ENCODE measurements at places on chromosomes 1 and 21. TPM values are rescaled to one million over a fixed set of nuclear protein-coding genes. Genes with fewer than 3 reads are reported as not detected.

CTSE gene
- not detected for total RNA-seq

GRCh38 chr21:35222021-35222420, 172.9 kb upstream of the RUNX1 start:
- H3K4me1 ChIP-seq: peaks cover 76% of the 10 kb centered on the region
- no peaks in the 10 kb centered on the region for H3K27me3 ChIP-seq
- H3K36me3 ChIP-seq: peaks cover 2% of the 10 kb centered on the region
- H3K4me3 ChIP-seq: peak overlapping the region; percentile 53
- no peak for DNase-seq

CLCA2 gene
- total RNA-seq: not detected

DNA sequence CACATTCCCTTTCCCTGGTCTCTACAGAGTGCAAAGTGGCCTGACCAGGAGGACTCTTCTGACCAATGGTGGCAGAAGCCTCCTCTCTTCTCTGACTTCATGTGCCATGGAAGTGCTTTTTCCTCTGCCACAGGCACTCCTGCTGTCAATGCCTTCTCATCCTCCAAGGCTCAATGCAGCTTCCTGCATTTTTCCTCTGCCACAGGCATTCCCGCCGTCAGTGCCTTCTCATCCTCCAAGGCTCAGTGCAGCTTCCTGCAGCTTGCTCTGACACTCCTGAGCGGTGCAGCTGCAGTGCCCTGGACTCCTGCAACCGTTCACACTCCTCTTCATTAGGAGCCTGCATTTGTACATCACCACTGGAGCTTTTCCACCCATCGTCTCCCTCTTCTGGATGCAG, 4.7 kb upstream of the ADARB1 start:
- H3K4me1 ChIP-seq: peaks cover 7% of the 10 kb centered on the region
- H3K4me3 ChIP-seq: no peak overlapping the region
- no peak overlapping the region for H3K27ac ChIP-seq
- H3K36me3 ChIP-seq: no peaks in the 10 kb centered on the region
- H3K27me3 ChIP-seq: no peaks in the 10 kb centered on the region

TRNP1 gene
- total RNA-seq: 0.96 TPM

DNA sequence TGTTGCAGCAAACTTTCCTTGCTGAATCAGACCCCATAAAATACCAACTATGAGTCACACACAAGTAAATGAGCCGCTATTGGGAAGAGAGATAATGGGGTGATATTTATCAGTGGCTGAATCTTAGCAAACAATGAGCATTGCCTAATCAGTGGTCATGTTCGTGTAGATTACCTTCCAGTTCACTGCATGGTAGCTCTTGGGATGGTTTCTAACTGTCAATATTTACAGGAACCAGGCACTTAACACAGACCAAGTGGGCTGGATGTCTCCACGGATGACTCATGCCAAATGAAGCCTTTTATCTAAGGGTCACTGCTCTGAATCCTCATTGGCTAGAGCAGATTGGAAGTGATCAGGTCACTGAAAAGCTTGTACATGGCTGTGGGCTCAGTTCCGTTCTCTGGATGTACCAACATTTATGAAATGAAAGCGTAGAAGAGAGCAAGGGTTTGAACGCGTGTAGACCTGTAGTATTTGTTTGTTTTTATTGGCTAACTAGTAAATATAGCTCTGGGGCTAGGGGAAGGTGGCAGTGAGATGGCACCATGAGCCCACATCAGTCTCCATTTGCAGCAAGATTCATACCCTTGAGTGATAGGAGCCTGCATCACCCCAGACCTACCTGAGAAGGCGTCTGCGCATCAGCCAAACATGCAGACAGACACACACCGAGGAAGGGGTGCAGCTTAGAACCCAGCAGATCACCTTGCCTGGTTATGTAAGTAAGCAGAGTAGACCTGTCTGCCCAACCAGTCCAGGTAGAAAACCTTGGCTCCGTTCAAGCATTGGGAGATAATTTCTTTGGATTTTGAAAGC, 153.3 kb downstream of the TOMM20 start:
- DNase-seq: no peak
- H3K27me3 ChIP-seq: no peaks in the 10 kb centered on the region
- peaks cover 99% of the 10 kb centered on the region for H3K4me1 ChIP-seq
- peak overlapping the region; percentile 14 for H3K4me3 ChIP-seq
- peaks cover 12% of the 10 kb centered on the region for H3K36me3 ChIP-seq

ATAD3C gene
- 3.7 TPM for total RNA-seq

DNA sequence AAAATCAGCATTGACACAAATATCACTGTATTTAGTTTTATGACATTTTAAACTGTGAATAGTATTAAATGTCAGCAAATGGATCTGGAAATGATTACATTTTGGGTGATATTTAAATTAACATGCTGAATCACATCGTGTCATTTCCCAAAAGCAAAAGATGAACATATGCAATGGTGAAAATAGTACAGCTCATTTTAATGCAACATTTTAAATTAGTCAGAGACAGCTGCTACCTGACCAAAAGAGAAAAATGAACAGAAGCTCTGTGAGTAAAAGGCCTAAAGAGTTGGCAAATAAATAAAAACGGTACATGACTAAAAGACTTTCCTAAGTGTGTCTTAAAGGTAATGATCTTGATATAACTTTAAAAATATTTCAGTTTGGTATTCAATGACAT, 86.0 kb upstream of the GNG4 start:
- no peak for DNase-seq
- no peaks in the 10 kb centered on the region for H3K4me1 ChIP-seq
- H3K27ac ChIP-seq: no peak overlapping the region
- H3K4me3 ChIP-seq: no peak overlapping the region
- no peaks in the 10 kb centered on the region for H3K27me3 ChIP-seq
- peaks cover 4% of the 10 kb centered on the region for H3K36me3 ChIP-seq

GRCh38 chr21:14080040-14080763, 130.6 kb downstream of the LIPI start:
- H3K36me3 ChIP-seq: peaks cover 2% of the 10 kb centered on the region
- H3K27ac ChIP-seq: no peak overlapping the region
- H3K27me3 ChIP-seq: no peaks in the 10 kb centered on the region
- peaks cover 18% of the 10 kb centered on the region for H3K4me1 ChIP-seq
- no peak overlapping the region for H3K4me3 ChIP-seq

DNA sequence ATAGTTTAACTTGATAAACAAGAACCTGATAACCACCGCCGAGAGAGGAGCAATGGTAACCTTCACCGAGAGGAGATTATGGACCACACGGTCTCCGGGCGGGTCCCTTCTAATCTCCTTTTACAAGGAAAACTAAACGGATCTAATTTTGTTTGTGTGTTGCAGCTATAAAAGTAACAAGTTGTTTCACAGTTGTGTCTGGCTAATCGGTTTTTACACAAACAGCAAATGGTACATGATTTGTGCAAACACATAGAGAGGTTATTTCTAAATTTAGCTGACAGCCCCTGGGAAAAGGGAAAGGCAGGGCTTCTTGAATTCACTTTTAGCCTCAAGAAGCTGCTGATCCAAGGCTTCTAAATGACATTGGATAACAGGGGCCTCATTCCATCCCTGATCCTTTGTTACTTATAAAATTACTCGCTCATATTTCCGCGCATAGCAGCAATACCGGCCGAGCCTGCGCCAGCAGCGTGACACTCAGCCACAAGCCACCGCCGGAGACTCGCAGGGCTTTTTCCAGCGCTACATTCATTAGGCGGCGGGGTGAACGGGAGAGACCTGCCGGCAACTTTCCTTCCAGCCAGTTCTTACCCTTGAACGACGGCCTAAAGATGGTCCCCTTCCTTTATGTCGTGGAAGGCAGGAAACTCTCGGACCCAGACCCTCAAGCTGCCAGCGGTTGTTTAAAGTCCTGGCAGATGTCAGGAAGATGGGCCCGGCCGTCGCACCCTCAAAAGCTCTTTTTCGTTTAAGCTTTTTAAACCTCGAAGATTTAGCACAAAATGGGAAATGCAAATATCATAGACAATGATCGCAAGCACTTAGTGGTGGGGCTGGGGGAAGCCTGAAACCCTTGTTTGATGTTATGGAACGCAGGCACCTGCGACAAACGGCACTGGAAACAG, 4.4 kb downstream of the FOXD3 start:
- peak overlapping the region; percentile 73 for H3K4me3 ChIP-seq
- peaks cover 47% of the 10 kb centered on the region for H3K4me1 ChIP-seq

DNA sequence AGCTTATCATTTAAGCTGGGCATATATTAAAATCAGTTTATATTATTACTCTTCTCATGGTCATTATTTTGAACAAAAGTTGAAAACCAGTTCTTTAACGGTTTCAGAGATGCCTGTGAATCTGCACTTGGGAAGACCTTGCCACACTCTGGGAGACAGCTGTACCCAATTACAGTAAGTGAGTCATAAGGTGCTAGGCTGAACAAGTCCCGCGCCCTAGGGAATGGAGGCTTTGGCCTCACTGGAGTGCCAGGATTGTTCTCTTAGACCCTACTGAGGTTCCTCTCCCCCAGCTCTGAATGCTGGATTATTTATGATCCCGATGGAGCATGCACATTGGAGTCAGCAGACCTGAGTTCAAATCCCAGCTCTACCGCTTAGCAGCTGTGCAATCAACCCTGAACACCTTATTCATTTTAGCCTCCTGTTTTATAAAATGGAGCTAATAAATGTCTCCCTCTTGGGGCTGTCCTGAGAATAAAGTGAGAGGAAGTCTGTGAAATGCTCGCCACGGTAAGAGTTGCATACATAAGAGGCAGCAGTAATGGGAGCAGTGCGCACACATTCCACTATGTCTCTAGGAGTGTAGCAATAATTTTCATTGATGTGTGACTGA, 266.2 kb downstream of the FOXD2 start:
- H3K36me3 ChIP-seq: no peaks in the 10 kb centered on the region
- no peak for DNase-seq
- H3K4me1 ChIP-seq: no peaks in the 10 kb centered on the region
- H3K4me3 ChIP-seq: no peak overlapping the region
- H3K27me3 ChIP-seq: peaks cover 30% of the 10 kb centered on the region

DNA sequence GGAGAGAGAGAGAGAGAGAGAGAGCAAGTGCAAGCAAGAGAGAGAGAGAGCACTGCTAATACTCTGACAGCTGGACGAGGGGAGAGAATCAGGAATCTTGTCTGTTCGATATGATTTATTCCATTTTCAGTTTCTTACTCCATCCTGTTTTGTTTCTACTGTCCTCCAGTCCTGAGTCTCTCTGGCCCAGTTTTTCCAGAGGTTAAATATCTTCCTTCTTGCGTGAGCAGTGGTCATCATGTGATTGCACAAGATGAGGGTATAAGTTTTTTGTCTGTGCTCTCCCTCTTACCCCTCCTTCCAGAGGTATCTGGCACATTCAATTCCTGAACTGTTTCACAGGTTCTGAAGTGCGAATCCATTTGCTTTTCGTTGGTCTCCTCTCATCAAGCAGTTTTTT, 16.8 kb downstream of the UBE2U start:
- H3K27me3 ChIP-seq: peaks cover 42% of the 10 kb centered on the region
- no peak for DNase-seq
- no peak overlapping the region for H3K4me3 ChIP-seq
- no peak overlapping the region for H3K27ac ChIP-seq
- H3K4me1 ChIP-seq: peaks cover 12% of the 10 kb centered on the region

DNA sequence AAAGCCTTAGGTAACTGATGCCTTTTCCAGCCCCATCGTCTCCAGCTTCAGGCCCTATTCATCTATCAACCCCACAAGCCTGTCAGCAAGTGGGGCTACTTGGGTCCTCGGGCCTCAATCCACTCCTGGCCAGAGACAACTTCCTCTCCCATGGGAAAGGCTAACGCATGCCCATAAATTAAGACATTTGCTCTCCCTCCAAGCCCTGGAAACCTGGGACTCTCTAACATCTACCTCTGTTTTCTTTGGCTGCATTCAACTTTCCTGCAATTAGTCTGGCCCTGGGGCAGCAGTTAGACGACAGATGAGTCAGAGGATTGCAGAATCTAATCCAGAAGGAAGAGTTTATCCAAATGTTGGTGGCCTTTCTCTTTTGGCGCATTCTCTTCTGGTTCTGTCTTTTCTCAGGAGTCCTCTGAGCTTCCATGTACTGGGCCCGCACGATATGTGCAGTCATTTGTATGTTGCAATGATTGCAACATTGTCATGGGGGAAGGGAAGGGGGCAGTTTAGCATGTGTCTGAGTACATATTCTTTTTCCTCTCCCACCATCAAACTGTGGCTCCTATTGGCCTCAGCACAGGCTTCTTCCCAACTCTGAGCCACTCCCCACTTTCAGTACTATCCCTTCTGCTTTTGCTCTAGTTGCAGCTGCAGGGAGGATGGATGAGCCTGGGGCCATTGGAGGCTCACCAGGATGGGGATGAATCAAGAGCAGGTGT, 54.4 kb downstream of the NAV1 start:
- no peak for DNase-seq
- no peak overlapping the region for H3K27ac ChIP-seq
- H3K27me3 ChIP-seq: no peaks in the 10 kb centered on the region
- H3K4me1 ChIP-seq: no peaks in the 10 kb centered on the region
- no peak overlapping the region for H3K4me3 ChIP-seq

DNAJC28 gene
- 1.00 TPM for total RNA-seq

NLRP3 gene
- 0.63 TPM for total RNA-seq

DNA sequence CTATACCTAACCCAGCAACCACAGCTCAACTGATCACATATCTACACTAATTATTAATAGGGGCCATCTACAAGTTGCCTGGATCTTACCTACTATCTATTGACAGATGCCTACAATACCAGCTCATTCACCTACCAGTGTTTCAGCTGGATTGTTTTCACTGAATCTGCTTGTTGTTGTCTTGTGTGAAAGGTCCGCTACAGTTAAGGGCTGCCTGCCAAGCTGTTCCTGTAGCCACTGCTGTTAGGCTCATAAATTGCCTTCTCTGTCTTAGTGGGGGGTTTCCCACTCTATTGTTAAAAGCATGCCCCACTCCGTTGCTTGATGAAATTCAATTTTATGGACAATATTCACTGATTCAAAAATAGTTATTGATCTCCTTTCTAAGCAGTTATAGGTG, 199.7 kb upstream of the TMPRSS15 start:
- H3K4me3 ChIP-seq: no peak overlapping the region
- no peaks in the 10 kb centered on the region for H3K36me3 ChIP-seq

DNA sequence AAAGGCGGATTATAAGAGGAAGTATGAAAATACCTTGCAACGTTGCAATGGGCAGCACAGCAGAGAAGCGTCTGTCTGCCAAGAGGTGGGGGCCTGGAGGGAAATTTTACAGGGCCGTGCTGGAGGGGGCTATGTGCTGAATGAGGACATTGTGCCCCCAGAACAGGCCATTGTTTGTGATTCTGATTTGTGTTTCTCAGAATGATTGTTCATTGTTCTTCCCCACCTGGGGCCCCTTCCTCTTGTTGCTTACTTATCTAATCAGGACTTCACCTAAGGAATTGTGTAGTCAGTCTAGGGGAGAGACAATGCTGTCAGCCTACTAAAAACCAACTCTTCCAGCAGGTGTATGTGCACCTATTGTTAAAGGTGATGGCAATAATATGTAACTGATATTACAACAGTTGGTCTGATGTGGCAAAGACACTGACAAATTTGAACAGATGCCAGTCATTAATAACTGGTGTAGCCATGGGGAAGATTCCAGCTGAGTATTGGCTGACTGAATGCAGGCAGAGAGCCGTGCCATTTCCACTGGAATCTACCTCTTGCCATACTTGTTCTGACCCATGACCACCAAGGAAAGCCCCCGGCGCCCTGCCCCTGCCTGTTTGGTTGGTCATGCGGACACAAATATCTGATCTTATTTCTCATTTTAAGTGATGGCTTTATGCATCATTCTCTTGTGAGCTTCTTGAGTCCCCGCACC, 45.2 kb upstream of the PSEN2 start:
- H3K27ac ChIP-seq: no peak overlapping the region
- peaks cover 43% of the 10 kb centered on the region for H3K4me1 ChIP-seq
- DNase-seq: no peak
- no peaks in the 10 kb centered on the region for H3K36me3 ChIP-seq
- H3K27me3 ChIP-seq: no peaks in the 10 kb centered on the region
- H3K4me3 ChIP-seq: no peak overlapping the region

CR1L gene
- total RNA-seq: not detected
